Kidney epithelial cell (primary cell): ENCODE measurements at places on chromosomes 7 and 10. TPM values are rescaled to one million over a fixed set of nuclear protein-coding genes. Genes with fewer than 3 reads are reported as not detected.
A peak's percentile ranks its signal among the peaks of the same experiment; 100 is the strongest.

The SLC26A3 gene
- not detected in 2 replicates for total RNA-seq

DNA sequence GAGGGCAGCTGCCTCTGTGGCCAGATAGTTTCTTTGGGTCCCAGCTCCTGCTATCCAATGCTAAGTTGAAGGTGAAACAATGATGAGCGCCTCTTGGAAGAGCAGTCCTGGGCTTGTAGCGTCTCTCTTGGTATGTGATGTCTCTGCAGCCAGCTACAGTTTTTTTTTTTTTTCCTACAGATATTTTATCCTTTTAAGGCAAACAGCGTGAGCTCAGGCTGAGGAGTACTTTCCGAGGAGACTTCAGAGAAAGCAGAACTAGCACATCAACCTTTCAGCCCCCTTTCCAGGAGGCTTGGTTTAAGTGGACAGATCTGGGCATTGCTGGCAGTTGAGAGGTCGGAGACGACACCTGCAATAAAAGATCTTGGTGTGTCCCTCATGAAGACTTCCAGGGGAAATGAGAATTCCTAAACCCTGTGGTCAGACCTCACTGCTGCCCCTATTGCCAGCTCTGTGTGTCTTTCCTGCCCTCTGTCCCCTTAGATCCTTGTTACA lies 9.1 kb downstream of the PRKG1 start:
- no peak for DNase-seq

- peak; percentile 84 for DNase-seq
Measured at GRCh38 chr7:141045126-141045841, 28.6 kb upstream of the TMEM178B start.

GRCh38 chr7:110105307-110105706 lies 985.6 kb upstream of the LRRN3 start:
- no peak for DNase-seq
